SIG-M5 (cell line): ENCODE measurements at places on chromosomes 1 and 21.

GRCh38 chr1:221979444-221980032 is 237.6 kb upstream of the DUSP10 start:
- no peak for DNase-seq

- DNase-seq: no peak
These were observed 5.2 kb upstream of the SH3GLB1 start for GRCh38 chr1:86699186-86699585.

DNA sequence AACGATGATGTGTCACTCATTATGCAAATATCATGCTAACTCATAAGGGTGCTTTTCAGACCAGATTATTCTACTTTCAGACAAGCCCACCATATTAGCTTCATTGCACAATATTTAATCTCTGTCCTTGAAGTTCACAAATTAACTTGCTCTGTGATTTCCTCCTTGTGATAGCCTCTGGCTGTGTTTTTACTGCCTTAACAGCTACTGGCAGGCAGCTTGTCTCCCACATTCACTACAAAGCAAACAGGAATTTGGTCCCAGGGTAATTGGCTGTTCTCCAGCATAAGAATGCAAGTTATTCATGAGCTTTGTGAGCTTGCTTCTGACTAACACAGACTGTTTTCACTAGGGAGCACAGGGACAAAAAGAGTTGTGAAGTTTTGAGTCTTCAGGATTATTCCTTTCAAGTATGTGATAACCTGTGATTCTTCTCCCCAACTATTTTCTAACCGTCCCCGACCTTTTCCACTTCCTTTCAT is 87.9 kb upstream of the HMCN1 start:
- DNase-seq: no peak

- DNase-seq: no peak
These were observed 20.3 kb downstream of the TGFB2 start for GRCh38 chr1:218365226-218365999.

- no peak for DNase-seq
These were observed 5.4 kb downstream of the MYOG start for GRCh38 chr1:203080456-203080855.
